Mesothelial cell of epicardium (in vitro differentiated cells): ENCODE measurements at places on chromosomes 12 and 14.

DNA sequence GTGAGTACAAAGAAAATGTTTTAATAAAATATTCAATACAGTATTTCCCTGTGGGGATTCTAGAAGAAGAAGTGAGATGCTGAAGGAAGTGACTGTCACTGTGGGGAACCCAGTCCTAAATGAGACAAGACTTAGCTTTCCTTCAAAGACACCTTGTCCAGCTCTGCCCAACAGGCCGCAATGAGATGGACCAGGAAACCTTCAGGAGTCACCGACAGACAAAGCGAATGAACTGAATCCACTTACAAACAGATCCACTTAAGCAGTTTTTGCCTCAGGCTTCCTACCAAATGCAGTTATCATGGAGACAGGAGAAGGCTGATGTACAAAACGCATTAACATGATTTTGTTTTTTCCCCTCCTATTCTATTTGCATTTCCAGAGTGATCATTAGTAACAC lies 9.6 kb downstream of the KCNJ8 start:
- no peak for DNase-seq

- DNase-seq = no peak
Measured at GRCh38 chr12:113181975-113182374, 3.3 kb downstream of the DDX54 start.

- no peak for DNase-seq
Measured at GRCh38 chr14:97788364-97788763, 991.2 kb downstream of the VRK1 start.

DNA sequence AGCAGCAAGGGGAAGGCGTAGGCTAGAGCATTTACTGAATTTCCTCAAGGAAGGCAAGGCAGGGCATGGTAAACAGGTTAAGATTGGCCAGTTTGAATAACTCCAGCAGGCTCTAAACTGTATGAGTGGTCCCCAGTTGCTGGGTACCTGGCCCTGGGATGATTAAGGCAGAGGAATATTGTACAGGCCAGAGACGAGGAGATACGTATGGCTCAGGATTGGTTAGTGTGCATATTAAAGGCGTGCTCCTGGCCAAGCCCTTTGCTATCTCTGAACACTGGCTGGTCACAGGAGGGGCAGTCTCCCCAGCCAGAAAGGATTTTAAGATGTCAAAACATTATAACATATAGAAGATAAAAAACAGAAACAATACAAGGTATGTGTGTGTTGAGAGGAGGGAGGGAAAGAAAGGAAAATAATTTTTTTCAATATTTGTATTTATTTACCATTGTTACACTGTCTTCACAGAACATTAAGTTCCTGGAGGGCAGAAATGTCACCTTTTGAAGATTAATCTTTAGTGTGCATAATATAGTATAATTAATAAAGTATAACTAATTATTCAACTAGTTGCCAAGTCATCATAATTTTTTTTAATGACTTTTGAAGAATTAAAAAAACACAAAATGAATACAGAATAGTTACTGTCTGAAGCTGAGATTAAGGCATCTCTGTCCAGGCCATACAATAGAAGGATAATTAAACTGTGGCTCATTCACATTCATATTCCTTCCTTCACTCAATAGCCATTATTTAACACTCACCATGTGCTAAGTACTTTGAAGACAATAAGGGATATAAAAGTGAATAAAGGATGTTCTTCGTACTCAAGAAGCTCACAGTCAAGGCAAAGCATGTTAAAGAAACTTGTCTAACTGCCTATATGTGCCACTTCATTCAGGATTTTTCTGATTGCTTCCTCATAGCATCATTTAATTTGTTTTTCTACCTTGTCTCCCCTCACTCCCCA lies 41.9 kb downstream of the DCP1B start:
- no peak for DNase-seq
